ENCODE measurements at places on chromosomes 7 and 10. TPM values are rescaled to one million over a fixed set of nuclear protein-coding genes. Genes with fewer than 3 reads are reported as not detected.
A peak's percentile ranks its signal among the peaks of the same experiment; 100 is the strongest.

DNA sequence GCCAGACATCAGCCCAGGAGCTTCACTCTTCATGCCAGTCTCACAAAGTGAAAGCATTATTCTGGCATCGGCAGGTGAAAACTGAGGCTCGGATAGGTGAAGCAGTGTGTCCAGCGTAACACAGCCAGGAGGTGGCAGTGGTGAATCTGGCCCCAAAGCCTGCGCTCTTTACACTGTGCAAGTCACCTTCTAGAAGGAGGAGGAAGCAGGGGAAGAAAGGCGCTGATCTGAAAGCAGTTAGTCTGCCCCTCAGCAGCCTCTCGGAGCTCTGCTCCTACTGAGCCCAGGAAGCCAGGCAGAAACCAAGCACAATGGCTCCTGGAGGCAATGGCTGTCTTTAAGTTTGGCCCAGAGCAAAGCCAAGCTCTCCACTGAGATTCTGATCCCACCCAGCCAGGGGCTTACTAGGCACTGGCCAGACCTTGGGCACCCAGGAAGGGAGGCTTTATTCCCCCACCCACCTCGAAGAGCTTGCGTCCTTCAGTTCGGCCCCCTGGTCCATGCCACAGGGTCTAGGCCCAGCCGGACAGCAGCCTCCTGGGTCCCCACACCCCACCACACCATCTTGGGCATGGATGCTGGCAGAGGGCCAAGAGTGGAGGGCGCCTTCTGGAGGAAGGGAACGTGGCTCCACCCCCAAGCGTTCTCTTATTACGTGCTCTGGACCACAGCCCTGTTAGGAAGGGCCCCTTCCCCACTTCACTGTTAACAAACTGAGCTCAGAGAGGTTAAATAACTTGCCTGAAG is 104.5 kb downstream of the GRID1 start:
- H3K4me3 ChIP-seq: no peak overlapping the region
- no peaks in the 10 kb centered on the region for H3K36me3 ChIP-seq
- DNase-seq: peak; percentile 65

DNA sequence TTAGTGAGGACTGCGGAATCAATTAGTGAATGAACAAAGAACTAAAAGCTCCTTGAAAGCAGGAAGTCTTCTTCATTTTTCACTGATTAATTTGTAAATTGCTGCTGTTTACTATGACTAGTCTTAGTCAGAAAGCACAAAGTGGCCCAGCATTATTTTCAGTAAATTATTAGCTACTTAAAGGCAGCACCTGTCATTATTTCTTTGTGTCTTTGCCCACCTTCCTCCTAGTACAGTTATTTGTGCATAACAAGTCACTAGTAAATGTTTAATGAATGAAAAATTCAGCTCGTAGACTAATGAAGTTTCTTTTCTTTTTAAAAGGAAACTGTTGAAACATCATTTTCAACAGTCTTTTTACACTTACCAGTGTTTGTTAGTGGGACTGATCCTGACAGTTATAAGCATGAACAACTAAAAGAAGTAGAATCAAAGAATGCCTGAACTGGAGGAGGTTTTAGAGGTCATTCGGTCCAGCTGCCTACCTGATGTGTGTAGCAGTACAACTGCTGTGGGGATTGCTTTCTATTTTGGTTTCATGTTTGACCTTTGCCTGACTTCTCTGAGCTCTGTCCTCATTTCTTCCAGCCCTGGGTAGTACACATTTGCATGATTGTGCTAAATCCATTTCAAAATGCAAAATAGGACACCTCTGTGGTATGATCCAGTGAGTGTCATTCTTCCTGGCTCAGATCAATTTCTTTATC is 140.0 kb upstream of the PHYHIPL start:
- H3K27me3 ChIP-seq: no peaks in the 10 kb centered on the region
- H3K4me3 ChIP-seq: no peak overlapping the region
- no peak overlapping the region for H3K27ac ChIP-seq
- no peaks in the 10 kb centered on the region for H3K4me1 ChIP-seq
- H3K36me3 ChIP-seq: no peaks in the 10 kb centered on the region
- no peak for DNase-seq

DNA sequence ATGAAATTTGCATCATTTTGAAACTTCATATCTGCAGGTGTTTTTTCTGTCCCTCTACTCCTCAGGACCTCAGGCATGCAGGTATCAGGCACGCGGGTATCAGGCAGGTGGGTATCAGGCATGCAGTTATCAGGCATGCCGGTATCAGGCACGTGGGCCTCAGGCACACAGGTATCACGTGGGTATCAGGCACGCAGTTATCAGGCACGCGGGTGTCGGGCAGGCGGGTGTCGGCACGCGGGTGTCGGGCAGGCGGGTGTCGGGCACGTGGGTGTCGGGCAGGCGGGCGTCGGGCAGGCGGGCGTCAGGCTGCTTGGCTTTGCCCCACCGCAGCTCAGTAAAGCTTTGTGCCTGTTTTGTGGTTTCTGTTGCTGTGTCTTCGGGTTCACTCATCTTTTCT is 8.7 kb downstream of the SPRN start:
- H3K4me1 ChIP-seq: no peaks in the 10 kb centered on the region
- no peaks in the 10 kb centered on the region for H3K27me3 ChIP-seq
- H3K27ac ChIP-seq: no peak overlapping the region
- H3K36me3 ChIP-seq: peaks cover 80% of the 10 kb centered on the region

The CFAP70 gene
- total RNA-seq: 1.8 TPM

GRCh38 chr7:121572615-121573014 is 176.5 kb upstream of the FAM3C start:
- DNase-seq: no peak
- H3K27me3 ChIP-seq: no peaks in the 10 kb centered on the region
- no peaks in the 10 kb centered on the region for H3K4me1 ChIP-seq
- H3K4me3 ChIP-seq: no peak overlapping the region
- H3K27ac ChIP-seq: no peak overlapping the region

DNA sequence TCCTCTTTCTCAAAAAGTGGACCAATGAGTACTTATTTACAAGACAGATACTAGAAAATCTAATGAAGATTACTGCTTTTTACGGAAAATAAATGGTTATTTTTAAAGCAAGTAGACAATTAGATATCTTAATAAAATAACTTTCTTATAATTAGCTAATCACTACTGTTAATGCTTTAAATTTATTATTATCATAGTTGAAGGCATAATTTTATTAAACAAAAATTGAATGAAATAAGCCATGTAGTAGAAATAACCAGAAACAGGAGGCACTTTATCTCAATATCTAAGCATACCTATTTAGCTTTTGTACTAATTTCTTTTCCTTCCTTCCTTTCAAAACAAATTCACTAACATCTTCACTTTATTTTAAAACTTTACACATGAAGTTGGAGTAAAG is 134.9 kb downstream of the CHCHD3 start:
- no peaks in the 10 kb centered on the region for H3K36me3 ChIP-seq
- no peaks in the 10 kb centered on the region for H3K4me1 ChIP-seq
- no peak overlapping the region for H3K4me3 ChIP-seq
- no peak for DNase-seq

DNA sequence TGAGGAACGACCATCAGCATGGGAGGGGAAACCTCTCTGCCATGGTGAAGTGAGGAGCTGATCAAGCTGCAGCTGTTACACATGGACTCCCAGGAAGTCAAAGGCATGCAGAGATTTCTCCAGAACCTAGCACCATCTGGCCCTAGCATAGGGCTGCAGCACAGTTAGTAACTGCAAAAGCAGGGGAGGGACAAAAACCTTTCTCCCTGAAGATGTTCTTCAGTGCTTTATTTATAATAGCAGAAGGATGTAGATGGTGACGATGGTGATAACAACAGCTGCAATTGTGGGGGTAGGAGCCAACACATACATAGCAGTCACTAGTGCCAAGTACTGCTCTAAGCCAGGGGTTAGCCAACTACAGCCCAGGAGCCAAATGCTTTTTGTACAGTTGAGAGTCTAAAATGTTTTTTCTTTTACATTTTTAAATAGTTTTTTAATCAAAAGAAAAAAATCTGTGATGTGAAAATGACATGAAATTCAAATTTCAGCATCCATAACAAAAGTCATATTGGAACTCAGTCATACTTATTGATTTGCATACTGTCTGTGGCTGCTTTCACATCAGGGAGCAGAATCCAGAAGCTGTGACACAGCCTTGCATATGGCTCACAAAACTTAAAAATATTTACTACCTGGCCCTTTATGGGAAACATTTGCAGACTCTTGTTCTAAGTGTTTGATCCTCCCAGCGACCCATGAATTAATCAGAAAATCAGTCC is 299.5 kb downstream of the ELMO1 start:
- H3K27ac ChIP-seq: no peak overlapping the region
- peaks cover 11% of the 10 kb centered on the region for H3K4me1 ChIP-seq
- no peak for DNase-seq
- H3K36me3 ChIP-seq: no peaks in the 10 kb centered on the region

- H3K4me3 ChIP-seq: no peak overlapping the region
- H3K27me3 ChIP-seq: peaks cover 23% of the 10 kb centered on the region
- peaks cover 34% of the 10 kb centered on the region for H3K4me1 ChIP-seq
- DNase-seq: no peak
These were observed 9.8 kb upstream of the DLX6 start for GRCh38 chr7:96995406-96996110.

DNA sequence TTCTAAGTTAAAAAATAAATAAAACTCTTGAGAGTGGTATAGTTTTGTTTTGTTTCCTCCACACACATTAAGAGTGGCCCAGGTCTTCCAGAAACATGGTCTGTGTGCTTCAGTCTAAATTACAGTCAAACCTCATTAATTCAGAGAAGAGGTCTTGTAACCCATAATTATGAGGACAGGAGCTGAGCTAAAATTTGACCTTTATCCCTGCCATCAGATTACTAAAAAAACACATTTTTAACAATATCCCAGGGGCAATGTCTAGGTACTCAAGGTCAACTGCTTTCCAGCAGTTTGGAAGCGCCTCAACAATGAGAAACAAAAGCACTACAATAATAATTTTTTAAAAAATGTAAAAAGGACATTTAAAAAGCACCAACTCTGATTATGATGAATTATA is 184.1 kb upstream of the PFKP start:
- no peak overlapping the region for H3K27ac ChIP-seq
- H3K27me3 ChIP-seq: no peaks in the 10 kb centered on the region
- H3K4me1 ChIP-seq: no peaks in the 10 kb centered on the region
- no peaks in the 10 kb centered on the region for H3K36me3 ChIP-seq
- H3K4me3 ChIP-seq: no peak overlapping the region
- DNase-seq: no peak

The PROSER2 gene
- total RNA-seq: 1.3 TPM

The RNF133 gene
- 2.3 TPM for total RNA-seq

DNA sequence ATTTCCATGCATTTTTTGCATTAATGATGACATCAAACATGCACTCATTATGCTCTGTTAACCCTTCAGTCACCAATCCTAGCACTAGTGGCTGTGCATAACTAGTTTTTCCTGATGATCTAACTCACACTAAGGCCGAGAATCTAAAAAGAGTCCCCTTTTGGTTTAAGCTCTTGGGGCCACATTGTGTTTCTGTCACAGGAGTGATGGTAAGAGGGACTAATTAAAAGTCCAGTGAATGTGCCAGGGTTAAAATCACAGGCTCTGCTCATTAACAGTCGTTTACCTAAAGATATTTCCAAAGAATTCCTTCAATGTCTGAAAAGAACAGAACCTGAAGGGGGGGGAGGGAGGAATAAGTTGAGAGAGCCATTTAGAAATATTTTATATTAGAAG is 359.0 kb upstream of the ANKRD30A start:
- no peaks in the 10 kb centered on the region for H3K36me3 ChIP-seq
- DNase-seq: no peak
- no peaks in the 10 kb centered on the region for H3K27me3 ChIP-seq
- no peaks in the 10 kb centered on the region for H3K4me1 ChIP-seq
- H3K4me3 ChIP-seq: no peak overlapping the region

The TMEM184A gene
- total RNA-seq: 12.1 TPM

The TMEM139 gene
- total RNA-seq: 4.6 TPM

DNA sequence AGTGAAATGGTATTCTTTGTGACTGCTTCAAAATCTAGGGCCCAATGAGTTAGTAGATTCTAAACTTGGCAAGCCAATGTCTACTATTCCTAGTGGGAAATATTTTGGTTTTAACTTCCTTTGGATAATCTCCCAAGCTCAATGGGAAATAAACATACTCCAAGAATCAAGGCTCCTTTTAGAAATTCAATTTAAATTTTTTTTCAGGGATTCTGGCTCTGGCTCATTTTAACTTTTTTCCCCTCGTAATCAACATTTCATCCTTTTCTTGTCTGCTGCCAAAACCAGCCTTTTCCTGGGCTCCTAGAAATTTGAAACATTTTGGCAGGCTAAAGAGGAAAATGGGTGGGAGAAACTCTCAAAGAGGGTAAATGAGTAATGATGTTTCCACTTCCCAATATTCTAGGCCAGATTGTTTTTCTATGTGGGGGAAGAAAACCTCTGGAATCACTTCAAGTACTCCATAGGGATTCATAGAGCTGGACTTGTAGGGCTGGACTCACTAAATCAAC is 85.6 kb upstream of the AGR3 start:
- no peaks in the 10 kb centered on the region for H3K36me3 ChIP-seq
- H3K4me1 ChIP-seq: no peaks in the 10 kb centered on the region
- DNase-seq: no peak
- no peaks in the 10 kb centered on the region for H3K27me3 ChIP-seq
- no peak overlapping the region for H3K4me3 ChIP-seq
- H3K27ac ChIP-seq: no peak overlapping the region

- H3K27ac ChIP-seq: no peak overlapping the region
- no peaks in the 10 kb centered on the region for H3K27me3 ChIP-seq
These were observed 65.8 kb downstream of the ENTPD1 start for GRCh38 chr10:95821720-95822119.

DNA sequence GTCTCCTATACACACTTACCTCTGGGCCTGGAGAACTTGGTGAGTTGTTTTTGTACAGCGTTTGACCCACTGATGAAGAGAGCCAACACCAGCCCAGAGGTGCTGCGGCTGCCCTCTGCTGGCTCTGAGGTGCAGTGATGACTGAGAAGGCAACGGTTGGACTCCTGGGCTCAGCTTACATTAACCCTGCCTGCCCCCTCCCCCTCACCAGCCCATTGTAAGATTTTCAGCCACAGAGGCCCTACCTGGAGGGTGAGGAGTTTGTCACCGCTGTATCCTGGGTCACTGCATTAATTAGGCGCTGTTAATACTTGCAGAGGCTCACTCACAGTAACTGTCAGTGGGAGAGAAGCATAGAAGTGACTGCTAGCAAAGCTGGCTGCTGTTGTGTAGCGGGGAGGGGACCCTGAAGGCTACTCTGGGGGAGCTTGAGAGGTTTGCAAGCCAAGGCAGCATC is 19.0 kb upstream of the ANKRD2 start:
- DNase-seq: peak; percentile 82
- H3K27ac ChIP-seq: no peak overlapping the region
- no peaks in the 10 kb centered on the region for H3K4me1 ChIP-seq
- no peaks in the 10 kb centered on the region for H3K27me3 ChIP-seq

DNA sequence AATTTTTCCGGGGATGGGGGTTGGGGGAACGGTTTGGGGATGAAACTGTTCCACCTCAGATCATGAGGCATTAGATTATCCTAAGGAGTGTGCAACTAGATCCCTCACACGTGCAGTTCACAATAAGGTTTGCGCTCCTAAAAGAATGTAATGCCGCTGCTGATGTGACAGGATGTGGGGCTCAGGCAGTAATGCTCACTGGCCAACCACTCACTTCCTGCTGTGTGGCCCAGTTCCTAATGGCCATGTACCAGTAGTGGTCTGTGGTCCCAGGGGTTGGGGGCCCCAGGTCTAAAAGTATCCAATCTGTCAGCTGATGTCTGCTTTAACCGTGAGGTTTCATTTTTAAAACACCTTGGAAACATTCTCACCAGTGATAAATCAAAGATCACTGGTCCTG is 2.2 kb downstream of the STN1 start:
- H3K27ac ChIP-seq: peak overlapping the region; percentile 92
- DNase-seq: peak; percentile 55
- peaks cover 27% of the 10 kb centered on the region for H3K4me1 ChIP-seq
- H3K4me3 ChIP-seq: peak overlapping the region; percentile 52
- no peaks in the 10 kb centered on the region for H3K27me3 ChIP-seq

The CCDC172 gene
- total RNA-seq: not detected

The SLC13A1 gene
- not detected for total RNA-seq

GRCh38 chr7:136142583-136142982 is 165.4 kb upstream of the MTPN start:
- H3K27ac ChIP-seq: no peak overlapping the region
- H3K27me3 ChIP-seq: no peaks in the 10 kb centered on the region
- no peaks in the 10 kb centered on the region for H3K4me1 ChIP-seq

The HOXA2 gene
- total RNA-seq: 2.3 TPM
